HAP-1 (cell line): ENCODE measurements at places on chromosomes 7 and 10.

- no peak for DNase-seq
Observed at GRCh38 chr10:78456649-78457400, 423.2 kb downstream of the RPS24 start.

GRCh38 chr10:91210435-91210834, 10.0 kb upstream of the PCGF5 start:
- DNase-seq: no peak

- DNase-seq: peak; percentile 35
Observed at GRCh38 chr7:26413007-26413691, 121.5 kb downstream of the SNX10 start.

GRCh38 chr10:106734220-106734619, 430.3 kb downstream of the SORCS1 start:
- no peak for DNase-seq

GRCh38 chr7:141464551-141464950, 86.7 kb upstream of the AGK start:
- DNase-seq: no peak

GRCh38 chr10:84525120-84525806, 196.9 kb downstream of the CCSER2 start:
- no peak for DNase-seq

DNA sequence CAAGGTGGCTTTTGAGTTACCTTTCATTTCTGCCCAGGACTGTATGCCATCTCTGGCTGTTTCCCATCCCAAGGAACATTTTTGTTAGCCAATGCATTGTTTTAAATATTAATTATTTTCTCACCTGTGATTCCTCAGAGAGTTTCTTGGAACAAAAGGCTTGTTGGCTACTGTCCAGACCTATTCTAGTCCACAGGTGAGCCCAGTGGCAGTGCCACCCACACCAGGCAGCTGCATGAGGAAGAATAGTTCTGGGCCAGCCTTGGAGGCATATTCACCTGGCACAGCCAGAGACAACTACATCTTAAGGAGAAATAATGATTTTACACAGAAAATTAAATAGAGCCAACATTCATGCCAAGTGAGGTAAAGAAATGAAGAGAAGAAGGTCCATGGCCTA, 123.9 kb downstream of the C1GALT1 start:
- DNase-seq: no peak

- no peak for DNase-seq
Observed at GRCh38 chr7:30563326-30563942, 31.2 kb upstream of the GARS1 start.

GRCh38 chr7:12646139-12646538, 41.3 kb upstream of the ARL4A start:
- peak; percentile 16 for DNase-seq

GRCh38 chr7:152522571-152523067, 86.8 kb upstream of the KMT2C start:
- peak; percentile 21 for DNase-seq

GRCh38 chr10:132865171-132865631, 77.2 kb downstream of the CFAP46 start:
- peak; percentile 4 for DNase-seq

DNA sequence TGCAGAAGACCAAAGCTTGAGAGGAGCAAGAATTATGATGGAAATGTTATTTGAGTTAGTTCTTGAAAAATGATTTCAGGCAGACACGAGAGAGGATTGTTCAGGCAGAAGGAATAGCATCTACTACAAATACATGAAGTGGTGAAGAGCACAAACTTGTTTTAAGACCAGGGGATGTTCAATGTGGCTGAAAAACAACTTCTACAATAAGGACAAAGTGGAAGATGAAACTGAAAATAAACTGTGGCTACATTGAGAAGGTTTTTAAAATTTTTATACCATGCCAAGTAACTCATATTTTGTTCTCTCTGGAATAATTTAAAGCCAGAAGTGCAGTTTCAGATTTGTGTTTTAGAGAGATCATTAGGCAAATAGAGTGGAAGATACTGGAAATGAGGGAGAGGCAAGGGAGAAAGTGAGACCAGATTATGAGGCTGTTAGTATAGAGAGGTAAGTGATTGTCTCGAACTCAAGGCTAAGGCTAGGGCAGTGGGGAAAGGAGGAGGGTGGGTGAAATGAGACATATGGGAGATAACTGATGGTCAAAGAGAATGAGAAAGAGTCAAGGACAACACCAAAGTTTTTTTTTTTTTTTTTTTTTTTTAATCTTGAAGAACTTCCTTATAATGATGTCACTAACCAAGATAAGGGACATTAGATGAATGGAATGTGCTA, 115.4 kb downstream of the MDFIC start:
- DNase-seq: no peak

GRCh38 chr10:132566892-132567291, 29.3 kb downstream of the INPP5A start:
- DNase-seq: no peak

DNA sequence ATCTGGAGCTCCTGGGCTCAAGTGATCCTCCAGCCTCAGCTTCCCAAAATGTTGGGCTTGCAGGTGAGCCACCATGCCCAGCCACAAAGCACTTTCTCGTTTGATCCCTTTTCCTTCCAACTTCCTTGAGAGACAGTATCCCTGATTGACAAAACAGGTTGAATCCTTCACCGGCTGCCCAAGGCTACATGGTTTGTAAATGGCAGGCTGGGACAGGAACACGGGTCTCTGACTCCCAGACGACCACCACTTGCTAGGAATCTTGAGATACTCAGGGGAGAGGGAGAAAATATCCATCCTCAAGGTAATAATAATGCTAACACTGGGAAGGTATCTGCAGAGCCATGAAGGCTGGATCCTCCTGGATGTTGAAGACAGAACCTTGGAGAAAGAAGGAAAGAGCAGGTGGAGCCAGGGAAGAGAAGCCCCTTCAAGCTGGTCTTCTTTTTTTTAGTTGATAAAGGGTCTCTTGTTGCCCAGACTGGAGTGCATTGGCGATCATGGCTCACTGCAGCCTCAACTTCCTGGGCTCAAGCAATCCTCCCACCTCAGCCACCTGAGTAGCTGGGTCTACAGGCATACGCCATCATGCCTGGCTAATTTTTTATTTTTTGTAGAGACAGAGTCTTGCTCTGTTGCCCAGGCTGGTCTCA, 19.8 kb downstream of the MMRN2 start:
- no peak for DNase-seq

DNA sequence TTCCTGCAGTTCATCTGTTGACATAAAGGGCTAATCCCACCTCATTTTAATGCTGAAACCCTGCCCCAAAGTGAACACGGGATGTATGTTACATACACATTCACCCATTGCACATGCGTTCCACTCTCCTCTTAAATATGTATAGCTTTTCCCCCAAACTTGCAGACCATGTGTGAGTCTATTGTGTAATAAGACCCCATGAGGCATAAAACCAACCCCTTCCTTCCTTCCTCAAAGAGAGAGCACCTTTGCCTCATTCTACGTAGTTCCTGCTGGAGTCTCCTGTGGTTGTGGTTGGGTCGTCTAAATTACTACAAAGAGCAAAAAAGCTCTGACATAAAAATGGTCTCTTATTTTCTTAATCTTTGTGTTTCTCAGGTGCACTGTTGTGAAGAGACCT, 345.7 kb upstream of the KLF6 start:
- no peak for DNase-seq

DNA sequence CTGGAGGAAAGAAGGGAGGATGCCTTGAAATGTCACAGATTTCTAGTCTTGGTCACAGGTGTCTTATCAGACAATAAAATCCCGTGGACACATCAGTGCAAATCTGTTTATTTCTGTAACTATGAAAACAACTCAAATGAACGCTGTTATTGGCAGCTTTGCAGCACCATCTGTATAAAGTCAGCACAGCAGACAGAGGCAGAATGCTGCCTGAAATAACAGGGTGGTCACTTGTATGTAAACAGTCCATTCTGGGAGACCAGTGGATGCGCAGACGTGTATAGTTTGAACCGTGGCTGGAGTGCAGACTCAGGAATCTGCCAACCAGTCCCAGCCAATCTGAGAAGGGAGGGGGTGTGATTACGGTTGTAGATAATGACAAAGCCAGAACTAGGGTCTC, 54.8 kb downstream of the SEC23IP start:
- no peak for DNase-seq

GRCh38 chr10:120480848-120481247, 23.8 kb downstream of the PLPP4 start:
- DNase-seq: no peak

DNA sequence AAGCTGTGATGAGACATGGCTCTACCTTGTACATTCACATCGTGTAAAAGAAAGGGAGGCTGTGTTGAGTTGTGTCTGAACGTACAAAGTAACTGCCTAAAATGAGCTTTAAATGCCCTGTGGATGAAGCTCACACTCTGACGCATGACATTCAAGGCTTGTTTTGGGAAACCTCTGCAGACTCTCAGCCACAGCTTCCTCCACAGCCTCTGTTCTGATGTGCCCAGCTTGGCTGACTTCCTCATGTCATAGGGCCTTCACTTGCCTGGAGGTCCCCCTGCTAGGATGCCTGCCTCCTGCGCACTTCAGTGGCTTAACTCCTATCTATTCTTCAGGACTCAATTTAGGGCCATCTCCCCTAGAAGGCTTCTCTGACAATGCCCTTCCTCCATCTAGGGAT, 230.0 kb upstream of the HABP2 start:
- DNase-seq: no peak

GRCh38 chr7:126495733-126496132, 757.0 kb downstream of the GRM8 start:
- DNase-seq: no peak

GRCh38 chr10:69057261-69057950, 30.5 kb upstream of the SRGN start:
- no peak for DNase-seq

GRCh38 chr7:22663721-22664120, 63.3 kb upstream of the IL6 start:
- DNase-seq: no peak

- no peak for DNase-seq
Observed at GRCh38 chr10:34995925-34996324, 94.2 kb downstream of the CUL2 start.

GRCh38 chr10:23606456-23606855, 167.6 kb downstream of the OTUD1 start:
- DNase-seq: no peak

DNA sequence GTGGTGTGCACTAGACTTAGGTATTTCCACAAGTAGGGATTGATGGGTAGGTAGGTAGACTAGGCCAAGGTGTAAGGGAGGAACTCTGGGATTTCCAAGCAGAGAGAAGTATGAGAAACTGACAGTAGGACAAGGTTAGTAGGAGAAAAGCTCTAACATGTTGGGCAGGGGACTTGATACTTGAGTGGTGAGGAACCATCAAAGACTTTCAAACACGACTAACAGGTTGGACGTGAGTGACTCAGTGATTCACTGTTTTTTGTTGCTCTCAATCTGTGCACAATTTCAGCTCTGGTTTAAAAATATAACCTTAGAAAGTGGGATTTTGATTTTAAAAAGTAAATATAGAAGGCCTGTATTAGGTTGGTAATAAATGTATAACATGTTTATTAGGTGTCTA, 44.4 kb downstream of the KLHDC10 start:
- no peak for DNase-seq

- DNase-seq: peak; percentile 68
Observed at GRCh38 chr7:12729112-12729511, 41.7 kb downstream of the ARL4A start.
